ENCODE measurements at places on chromosomes 13 and 19.

DNA sequence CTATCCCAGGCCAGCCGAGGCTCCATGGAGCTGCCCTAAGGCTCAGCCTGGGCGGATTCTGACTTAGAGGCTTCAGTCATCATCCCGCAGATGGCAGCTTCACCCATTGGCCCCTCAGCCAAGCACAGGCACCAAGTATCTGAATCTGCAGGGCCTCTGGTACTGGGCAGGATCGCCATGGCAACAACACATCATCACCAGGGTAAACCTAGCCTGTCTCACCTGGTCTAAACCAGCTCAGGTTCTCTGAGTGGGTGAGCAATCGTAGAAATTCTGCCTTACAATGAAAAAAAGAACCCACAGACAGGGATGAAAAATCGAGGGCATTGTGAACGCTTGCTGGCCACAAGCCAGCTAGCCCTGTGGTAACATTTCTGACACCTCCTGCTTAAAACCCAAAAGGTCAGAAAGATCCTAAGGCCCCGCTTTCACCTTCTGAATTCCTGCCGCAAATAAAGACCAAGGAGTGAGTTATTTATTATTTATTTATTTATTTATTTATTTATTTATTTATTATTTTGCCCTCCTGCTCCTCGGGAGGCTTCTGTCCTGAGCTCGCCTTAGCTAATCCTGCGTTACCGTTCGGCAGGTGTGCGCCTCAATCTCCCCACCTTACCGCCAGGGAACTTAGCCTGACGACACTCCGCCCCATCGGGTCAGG is 12.0 kb upstream of the CEACAM21 start:
- peak; percentile 45 for DNase-seq

GRCh38 chr13:43116242-43116641 is 92.9 kb downstream of the DNAJC15 start:
- DNase-seq = no peak

GRCh38 chr13:101624210-101624922 is 171.9 kb downstream of the ITGBL1 start:
- DNase-seq = no peak

DNA sequence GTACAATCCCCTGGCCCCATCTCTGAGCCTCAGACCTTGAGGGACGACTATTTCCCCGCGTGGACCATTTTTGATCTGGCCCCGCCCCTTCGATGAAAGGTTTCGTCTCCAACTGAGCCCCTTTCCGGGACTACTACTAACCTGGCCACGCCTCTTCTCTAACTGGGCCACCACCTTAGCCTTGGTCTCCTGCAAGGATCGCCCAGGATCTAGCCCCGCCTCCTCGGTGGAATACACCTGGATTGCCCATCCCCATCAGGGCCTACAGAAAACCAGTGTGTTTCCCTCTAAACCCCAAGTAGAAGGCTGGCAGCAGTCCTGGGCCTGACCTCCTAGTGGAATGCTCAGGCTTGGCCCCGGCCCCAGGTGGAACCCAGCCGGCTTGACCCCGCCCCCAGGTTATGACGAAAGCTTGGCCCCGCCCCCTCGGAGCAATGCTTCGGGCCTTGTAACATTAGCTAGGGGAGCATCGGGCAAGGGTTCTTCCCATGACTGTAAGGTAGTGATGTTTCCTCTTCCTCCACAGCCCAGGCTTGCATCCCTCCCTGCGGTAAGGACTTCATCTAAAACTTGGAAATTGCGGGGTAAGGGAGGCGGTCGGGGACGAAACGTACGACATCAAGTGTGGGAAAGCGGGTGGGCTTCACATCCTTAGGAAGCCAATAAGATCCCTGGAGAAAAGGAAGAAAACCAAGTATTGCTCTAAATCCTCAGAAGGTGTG is 9.1 kb downstream of the SPACA6 start:
- DNase-seq = peak; percentile 27

- no peak for DNase-seq
Measured at GRCh38 chr19:10961073-10961860, 437 bp downstream of the SMARCA4 start.

- DNase-seq = no peak
Measured at GRCh38 chr13:51475727-51476501, 23.1 kb upstream of the INTS6 start.

DNA sequence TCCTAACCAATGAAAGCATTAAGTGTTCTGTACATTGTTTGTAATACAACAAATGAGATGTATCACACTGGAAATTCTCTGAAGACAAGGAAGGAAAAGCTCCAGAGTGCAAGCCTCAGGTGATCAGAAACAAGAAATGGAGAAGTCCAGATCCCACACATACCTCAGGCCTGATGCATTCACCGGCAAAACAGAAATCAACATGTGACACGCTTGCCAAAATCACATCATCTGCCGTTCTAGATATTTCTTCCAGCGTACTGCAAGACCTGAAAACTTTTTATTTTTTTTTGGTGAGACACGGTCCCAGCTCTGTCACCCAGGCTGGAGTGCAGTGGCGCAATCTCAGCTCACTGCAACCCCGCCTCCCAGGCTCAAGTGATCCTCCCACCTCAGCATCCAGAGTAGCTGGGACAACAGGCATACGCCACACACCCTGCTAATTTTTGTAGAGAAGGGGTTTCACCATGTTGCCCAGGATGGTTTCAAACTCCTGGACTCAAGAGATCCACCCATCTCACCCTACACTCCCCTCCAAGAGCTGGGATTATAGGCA is 48.6 kb downstream of the FOXO1 start:
- no peak for DNase-seq

GRCh38 chr13:98869408-98870090 is 108.3 kb downstream of the DOCK9 start:
- DNase-seq = no peak

- DNase-seq = no peak
Measured at GRCh38 chr13:110756219-110756631, 42.7 kb downstream of the ING1 start.

- no peak for DNase-seq
Measured at GRCh38 chr13:90868321-90868920, 479.1 kb upstream of the MIR17HG start.

- DNase-seq = no peak
Measured at GRCh38 chr13:76440568-76440967, 445.6 kb downstream of the KCTD12 start.

- no peak for DNase-seq
Measured at GRCh38 chr19:45121827-45122345, 28.9 kb downstream of the PPP1R37 start.

DNA sequence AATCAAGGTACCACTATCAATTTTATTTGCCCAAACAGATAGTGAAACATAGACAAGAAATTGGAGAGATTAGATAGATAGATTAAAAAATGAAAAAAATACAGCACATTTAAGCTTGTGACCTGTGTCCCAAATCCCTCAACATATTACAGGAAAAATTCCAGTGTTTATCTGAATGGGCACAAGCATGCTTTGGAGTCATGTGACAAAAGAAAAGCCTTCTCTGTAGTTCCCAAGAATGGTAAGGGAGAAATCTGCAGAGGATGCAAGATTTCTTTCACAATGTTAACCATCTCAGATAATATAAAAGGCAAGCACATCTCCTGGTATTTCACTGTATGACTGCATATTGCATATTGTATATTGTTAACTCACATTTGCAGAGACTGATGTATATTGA is 168.0 kb downstream of the PCDH9 start:
- no peak for DNase-seq

DNA sequence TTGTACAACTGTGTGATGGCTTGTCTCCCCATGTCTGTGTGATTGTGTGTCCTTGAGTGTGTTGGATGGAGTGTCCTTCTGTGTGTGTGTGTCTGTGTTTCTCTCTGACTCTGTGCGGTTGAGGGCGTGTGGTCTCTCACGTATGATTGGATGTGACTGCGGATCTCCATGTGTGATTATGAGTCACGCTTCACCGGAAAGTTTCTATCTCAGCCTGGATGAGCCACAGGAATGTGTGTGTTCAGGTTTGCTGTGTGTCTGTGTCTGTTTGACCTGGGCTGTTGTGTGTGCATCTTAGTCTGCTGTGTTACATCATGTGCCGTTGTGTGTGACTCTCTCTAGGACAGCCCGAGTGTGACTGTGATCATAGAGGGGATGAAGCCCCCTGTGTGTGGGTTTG is 15.5 kb upstream of the ZNF835 start:
- DNase-seq = no peak

- DNase-seq = no peak
Measured at GRCh38 chr19:48493718-48494401, 17.8 kb downstream of the LMTK3 start.

DNA sequence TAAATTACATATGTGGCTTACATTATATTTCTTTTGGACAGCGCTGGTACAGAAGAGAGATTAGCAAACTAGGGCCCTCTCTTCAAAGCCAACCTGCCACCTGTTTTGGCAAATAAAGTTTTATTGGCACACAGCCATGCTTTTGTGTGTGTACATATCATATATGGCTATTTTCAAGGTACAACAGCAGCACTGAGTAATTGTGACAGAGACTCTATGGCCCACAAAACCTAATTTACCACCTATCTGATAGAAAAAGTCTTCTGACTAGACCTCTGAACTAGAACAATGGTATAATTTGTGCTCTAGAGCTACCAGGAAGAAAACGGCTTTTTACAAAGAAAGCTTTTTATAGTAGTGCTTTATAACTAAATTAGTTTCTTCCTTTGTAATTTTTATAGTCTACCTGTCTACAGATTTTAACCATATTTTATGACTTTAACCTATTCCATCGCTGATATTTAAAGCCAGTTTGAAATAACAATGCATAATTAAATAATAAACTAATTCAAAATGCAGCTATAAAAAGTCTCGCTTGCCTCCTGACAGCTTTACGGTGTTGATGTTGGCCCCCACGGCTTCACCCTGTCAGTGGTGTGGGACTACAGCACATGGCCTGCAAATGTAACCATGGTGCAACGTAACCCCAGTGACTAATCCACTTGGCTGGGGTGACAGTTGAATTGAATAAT is 17.7 kb upstream of the DPY19L3 start:
- DNase-seq = no peak

DNA sequence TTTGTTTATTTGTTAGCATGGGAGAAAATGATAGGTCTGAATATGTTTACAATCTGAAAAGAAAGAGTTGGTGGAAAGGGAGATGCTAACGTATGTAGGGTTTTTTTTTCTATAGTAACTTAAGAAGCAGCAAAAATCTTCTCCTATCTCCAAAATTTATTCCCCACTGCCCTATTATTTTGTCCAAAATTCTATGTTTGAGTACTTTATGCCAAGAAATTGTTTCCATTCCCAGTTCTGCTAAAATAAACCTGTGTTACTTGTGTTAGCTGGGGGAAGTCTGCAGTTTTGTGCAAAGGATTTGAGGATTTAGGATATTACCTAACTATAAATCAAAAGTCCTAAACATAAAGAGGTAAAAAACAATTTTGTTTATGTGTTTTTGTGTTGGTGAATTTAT is 2770.4 kb upstream of the PCDH20 start:
- no peak for DNase-seq

DNA sequence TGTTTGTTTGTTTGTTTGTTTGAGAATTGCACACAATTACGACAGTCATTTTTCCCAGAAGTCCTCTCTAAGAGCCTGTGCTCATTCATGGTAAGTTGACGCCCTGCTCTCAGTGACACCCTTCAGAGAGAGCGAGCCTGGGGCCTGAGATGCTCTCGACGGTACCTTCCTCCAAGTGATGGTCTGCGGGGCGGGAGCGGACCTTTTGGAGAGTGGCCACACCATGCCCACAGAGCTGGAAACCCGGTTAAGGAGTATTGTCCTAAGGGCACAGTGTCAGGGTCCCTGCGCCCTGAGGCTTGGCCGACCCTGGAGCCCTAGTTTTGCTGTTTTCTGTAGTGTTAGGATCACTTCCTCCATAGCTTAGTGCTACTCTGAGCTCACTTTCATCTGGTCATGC is 3.6 kb downstream of the POP4 start:
- DNase-seq = no peak

DNA sequence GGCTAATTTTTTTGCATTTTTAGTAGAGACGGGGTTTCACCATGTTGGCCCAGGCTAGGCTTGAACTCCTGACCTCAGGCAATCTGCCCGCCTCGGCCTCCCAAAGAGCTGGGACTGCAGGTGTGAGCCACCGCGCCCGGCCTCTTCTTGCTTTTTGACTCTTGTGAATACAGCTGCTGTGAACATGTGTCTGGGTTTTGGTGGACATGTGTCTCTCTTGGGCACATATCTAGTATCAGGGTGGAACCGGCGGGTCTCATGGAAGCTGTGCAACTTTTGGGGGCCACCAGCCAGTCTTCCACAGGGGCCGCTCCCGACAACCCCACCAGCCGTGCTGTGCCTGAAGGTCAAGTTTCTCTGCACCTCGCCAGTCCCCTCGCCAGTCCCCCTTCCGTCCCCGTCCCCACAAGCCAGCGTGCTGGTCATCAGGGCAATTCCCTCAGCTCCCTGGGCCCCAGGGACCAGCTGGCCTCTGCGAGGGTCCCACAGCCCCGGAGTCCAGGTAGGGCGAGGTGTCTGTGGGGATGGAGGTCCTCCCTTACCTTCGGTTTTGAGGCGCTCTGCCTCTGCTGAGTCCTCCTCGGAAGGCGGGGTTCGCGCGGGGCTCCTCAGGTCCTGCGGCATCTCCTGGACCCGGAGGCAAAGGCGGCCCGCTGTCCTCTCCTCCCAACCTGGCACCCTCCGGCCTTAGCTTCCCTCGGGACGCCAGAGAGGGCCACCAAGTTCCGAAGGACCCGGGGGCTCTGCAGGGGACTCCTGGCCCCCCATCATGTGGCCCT is 16.3 kb downstream of the SGTA start:
- no peak for DNase-seq

GRCh38 chr13:111258637-111259036 is 61.8 kb upstream of the TEX29 start:
- DNase-seq = no peak

DNA sequence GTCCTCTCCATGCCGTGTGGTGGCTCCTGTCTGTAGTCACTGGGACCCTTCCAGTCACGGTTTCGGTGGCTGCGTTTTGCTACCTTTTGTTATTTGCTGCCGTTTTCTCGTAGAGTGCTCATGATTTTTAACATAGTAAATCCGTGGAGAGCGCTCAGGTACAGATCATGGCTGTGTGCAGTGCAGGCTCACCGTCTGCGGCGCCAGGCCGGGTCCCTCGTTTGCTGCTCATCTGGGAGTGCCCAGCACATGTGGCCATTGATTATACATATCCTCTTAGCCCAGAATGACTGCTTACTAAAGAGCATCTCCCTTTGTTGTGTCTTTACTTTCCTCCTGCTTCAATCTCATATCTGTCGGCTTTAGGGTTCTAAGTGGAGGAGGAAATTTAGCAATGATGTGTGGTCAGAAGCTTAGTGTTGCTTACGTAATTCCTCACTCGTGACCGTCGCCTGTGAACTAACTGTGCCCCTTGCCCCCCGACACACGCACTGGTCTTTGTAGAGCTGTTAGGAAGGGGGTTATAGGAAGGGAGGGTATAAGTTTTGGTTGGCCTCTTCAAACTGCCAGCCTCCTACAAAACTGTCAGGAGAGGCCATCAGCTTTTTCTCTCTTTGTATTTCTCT is 31.8 kb downstream of the TFDP1 start:
- DNase-seq = no peak

GRCh38 chr13:43227721-43228120 is 204.3 kb downstream of the DNAJC15 start:
- no peak for DNase-seq

- DNase-seq = peak; percentile 76
Measured at GRCh38 chr19:8208922-8209461, at the start of gene CERS4. Gene CERS4, plus strand, starts transcription at chr19:8209370. Its CDS starts 41,707 bp downstream, at chr19:8251077.

GRCh38 chr13:97043302-97043701 is 49.0 kb upstream of the OXGR1 start:
- DNase-seq = no peak

Measured in T-helper 1 cell (primary cell).